ENCODE measurements at places on chromosomes 4 and X.
A peak's percentile ranks its signal among the peaks of the same experiment; 100 is the strongest.

DNA sequence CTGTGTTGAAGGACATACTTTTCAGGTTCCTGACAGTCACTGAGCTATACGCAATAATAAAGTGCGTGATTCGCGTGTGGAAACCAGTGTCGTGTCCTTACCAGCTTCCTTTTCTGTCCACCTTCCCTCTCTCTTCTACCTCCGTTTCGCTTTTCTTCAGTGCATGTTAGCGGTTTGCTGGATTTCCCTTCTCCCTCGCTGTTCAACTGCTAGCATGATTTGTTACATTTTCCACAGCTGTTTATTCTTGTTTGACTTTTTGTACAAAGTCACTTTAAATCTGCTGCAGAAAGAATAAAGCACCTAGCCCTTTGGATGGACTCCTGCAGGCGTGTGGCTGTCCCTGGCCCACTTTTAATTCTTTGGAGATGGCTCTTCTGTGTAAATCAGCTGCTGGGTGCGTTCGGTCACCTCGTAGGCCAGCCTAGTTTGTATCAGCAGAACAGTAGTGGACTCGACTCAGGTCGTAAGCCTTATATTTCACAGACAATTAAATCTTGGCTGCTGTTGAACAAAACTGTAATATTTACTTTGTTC, 8.9 kb upstream of the HAND2 start:
- no peak for DNase-seq

- no peak for DNase-seq
Measured at GRCh38 chr4:148057516-148057915, 325.6 kb downstream of the ARHGAP10 start.

- peak; percentile 67 for DNase-seq
Measured at GRCh38 chr4:6887591-6888371, 21.8 kb upstream of the TBC1D14 start.

- peak; percentile 95 for DNase-seq
Measured at GRCh38 chr4:153087671-153088194, 116.5 kb upstream of the TRIM2 start.

- no peak for DNase-seq
Measured at GRCh38 chr4:6435010-6435409, 37.4 kb downstream of the PPP2R2C start.

GRCh38 chr4:87524456-87524855, 4.7 kb downstream of the SPARCL1 start:
- no peak for DNase-seq

DNA sequence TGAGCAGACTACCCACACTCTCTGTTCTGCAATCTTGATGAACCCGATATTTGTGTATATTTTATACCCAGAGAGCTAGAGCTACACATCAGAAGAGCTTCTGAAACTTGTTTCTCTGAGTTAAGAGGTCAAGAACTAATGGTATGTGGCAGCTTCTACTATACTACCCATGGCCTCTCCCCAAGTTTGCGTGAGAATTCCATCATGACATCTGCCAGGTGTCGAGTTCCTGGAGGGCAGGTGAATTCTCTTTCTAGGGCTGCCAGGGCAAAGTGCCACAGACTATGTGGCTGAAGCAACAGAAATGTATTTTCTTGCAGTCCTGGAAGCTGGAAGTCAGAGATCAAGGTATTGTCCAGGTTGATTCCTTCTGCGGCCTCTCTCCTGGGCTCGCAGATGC, 4.4 kb downstream of the SORCS2 start:
- DNase-seq = no peak

DNA sequence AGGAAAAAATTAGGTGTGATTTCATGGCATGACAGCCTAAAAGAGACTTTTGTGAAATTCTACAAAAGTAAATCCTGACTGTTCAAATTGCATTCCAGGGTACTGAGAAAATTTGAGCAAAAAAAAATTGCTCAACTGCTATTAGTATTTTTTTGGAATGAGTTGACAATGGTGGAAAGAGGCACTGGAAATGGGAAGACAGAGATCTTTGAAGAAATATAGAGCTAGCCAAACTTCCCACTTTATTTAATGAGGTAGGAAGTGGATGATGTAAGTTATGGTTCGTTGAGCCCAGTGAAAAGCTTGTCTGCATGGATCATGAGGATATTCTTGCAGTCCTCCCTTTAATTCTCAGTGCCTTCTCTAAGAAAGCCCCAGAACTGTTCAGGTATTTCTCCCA, 183.8 kb downstream of the PTTG2 start:
- DNase-seq = no peak

- DNase-seq = no peak
Measured at GRCh38 chr4:2408401-2408958, 10.0 kb downstream of the ZFYVE28 start.

DNA sequence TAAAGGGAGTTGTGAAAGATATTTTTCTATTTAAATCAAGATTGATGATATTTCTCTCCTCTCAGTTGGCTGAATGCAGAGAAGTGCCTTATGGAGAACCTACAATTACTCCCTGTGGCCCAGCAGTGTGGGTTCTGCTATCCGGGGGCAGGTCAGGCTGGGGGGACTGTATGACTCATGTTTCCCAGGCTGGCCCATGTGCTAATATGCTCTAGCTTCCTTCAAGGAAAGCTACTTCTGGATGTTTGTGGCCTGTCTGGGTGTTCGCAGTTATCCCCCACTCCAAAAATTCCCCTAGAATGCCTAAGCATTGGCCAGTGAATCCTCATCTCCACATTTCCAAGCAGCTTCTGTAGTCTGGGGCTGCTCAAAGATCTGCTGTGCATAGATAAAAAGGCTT, 58.9 kb upstream of the SPP1 start:
- DNase-seq = no peak

GRCh38 chrX:11267425-11267824, 25.8 kb upstream of the AMELX start:
- DNase-seq = no peak

DNA sequence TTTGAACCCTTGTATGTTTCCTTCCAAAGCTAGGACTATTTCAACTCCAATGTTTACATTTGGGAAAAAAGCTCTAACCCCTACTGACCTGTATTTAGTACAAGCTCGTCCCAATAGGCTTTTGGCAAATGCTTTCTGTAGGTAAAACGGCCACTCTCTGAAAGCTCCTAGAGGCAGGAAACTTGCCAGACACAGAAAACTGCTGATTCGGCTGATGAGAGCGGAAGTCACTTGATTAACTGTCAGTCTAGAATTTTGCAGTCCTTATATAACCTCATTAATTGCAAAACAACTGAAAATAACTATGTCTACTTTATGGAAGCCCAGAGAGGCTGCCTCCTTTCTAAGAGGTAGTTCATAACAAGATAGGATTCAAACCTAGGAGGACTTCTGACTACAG, 108.1 kb downstream of the TSPAN7 start:
- DNase-seq = no peak

- DNase-seq = no peak
Measured at GRCh38 chrX:56727531-56727930, 1.5 kb upstream of the NBDY start.

- DNase-seq = peak; percentile 47
Measured at GRCh38 chr4:11471618-11472017, 42.9 kb upstream of the HS3ST1 start.

DNA sequence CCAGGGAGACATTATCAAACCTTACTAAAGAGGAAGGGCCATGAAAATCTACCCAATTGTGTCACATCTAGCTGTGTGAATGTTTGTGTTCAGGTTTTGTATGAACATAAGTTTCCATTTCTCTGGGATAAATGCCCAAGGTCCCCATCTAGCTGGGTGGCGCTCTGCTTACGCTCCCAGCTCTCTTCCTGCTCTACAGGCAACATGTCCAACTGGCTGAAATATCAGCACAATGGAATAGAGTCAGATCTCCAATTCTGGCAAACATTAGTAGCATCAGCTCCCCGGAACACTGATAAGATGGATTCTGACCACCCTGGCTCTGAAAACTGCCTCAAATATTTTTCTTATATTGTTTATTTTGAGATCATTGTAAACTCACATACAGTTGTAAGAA, 74.8 kb downstream of the IRF2 start:
- DNase-seq = no peak

DNA sequence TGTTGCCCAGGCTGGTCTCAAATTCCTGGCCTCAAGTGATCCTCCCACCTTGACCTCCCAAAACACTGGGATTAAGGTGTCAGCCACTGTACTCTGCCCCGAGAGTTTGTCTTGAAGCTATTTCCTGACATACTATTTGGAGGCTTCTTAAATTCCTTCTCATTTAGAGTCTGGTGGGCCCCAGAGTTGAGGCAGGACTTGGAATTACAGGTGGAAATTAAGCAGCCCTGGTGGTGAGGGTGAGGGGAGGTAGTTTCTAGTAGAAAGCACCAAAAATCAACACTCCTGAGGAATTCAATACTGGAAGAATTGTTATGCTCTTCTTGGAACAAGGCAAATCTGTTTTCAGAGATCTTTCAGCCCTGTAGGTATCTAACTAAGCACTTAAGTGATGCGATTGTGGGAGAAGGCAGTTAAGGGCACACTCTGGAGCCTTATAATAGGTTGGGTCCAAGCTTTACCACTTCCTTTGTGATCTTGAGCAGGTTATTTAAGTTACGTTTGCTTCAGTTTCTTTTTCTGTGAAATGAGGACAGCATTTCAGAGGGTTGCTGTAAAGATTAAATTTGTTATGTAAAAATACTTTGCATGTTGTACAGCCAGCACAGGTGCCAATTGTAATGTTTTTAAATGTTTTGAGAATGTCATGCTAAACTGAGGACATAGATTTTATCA, 200.7 kb downstream of the SOWAHB start:
- no peak for DNase-seq

GRCh38 chr4:149766135-149766534, 49.5 kb downstream of the IQCM start:
- DNase-seq = no peak

- no peak for DNase-seq
Measured at GRCh38 chr4:98642991-98643426, 15.4 kb downstream of the TSPAN5 start.

- DNase-seq = no peak
Measured at GRCh38 chr4:146369446-146369845, 152.3 kb downstream of the SLC10A7 start.

DNA sequence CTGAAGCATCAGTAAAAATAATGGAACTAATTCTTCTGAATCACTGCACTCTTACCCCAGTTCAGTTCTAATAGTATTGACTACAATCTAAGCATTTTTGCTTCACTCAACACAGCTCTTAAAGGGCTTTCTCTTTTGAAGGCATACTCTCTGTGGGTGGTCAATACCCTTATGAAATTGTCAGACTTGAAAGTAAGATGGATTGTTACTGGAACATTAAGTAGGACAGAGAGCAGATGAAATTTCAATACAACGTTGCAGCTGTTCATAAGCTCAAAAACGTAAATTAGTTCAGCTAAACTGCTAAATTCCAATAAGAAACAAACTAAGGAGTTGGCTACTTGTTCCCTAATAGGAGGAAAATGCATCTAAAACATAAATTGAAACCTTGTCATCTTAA, 352.3 kb upstream of the TENM3 start:
- DNase-seq = no peak

- peak; percentile 3 for DNase-seq
Measured at GRCh38 chr4:44368413-44369167, 80.0 kb downstream of the KCTD8 start.

DNA sequence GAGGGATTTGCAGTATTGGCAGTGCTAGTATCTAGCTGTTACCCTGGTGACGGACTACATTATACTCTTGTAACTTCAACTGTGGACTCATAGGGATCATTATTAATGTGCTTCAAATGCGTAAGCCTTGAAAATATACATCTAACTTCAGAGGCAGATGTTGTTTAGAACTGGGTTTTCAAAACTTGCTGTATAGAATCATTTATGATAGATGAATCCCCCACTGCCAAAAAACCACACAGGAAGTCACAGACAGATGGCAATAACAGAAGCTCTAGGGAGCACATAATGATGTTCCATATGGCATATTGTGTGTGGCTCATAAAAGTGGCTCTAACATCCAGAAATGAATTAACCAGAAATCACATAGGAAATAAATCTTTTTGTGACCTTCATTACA, 62.3 kb upstream of the RELL1 start:
- DNase-seq = no peak

GRCh38 chrX:6678313-6678712, 143.4 kb upstream of the VCX3A start:
- DNase-seq = no peak

DNA sequence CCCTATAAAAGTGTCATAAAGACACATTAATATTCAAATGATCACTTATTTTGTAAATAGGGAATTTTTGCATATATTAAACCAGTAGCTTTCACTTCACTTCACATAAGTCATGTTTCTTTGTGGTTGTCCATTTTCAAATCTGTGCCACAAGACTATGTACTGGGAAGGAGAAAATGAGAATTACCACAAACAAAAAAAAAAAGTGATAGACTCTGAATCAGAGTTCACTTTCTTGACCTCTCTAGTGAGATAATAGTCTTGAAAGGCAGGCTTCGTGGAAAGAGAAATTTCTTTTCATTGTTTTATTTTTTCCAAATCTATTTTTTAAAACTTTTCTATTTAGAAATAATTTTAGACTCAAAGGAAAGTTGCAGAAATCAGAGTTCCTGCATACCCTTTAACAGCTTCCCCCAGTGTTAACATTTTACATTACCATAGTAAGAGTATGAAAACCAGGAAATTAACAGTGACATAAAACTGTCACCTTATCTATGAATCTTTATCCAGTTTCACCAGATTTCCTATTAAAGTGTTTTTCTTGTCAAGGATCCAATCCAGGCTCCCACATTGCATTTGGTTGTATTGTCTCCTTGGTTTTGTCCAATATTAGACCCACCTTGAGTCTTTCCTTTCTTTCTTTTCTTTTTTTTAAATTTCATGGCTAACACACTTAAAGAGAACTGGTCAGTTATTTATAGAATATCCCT, 215.4 kb upstream of the PGRMC2 start:
- no peak for DNase-seq

DNA sequence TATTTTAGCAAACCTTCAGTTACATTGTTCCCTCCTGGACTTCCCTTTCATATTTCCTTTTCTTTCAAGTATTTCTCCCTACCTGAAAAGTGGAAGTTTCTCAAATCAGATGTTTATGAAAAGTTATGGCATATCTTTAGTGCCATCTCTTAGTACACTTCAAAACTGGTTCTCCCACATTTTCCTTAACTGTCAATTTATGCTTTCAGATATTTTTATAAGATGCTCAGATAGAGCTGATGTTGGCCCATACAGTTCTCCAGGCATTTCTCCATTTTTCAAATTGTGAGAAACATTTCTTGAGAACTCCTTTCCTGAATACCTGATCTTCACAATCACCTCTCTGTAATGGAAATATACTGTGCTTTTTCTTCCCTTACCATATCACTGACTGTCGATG, 32.5 kb upstream of the AP1AR start:
- no peak for DNase-seq

- no peak for DNase-seq
Measured at GRCh38 chrX:68121371-68121770, 311.9 kb downstream of the OPHN1 start.

- DNase-seq = no peak
Measured at GRCh38 chr4:77269505-77269904, 112.5 kb downstream of the CCNG2 start.

All from pons (tissue), 1 donor.